ENCODE measurements at places on chromosomes 3 and 15.

DNA sequence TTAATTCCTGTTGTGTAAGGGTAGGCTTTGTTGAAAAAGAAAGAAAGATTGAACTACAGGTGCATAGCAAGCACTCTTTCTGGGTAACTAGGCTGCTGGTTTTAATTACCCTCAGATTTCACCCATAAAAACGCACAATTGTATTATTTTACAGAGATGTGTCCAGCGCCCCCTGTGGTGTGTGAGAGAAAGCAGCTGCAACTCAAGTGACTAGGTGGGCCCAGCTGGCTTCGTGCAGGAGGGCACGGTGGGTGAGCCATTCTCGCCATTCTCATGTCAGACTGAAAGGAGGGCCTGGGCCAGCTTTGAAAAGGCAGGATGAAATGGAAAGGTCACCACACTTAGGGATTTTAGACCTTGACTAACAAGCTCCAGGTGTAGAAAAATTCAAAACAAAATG, 122.6 kb downstream of the LRIG1 start:
- DNase-seq, result no peak

DNA sequence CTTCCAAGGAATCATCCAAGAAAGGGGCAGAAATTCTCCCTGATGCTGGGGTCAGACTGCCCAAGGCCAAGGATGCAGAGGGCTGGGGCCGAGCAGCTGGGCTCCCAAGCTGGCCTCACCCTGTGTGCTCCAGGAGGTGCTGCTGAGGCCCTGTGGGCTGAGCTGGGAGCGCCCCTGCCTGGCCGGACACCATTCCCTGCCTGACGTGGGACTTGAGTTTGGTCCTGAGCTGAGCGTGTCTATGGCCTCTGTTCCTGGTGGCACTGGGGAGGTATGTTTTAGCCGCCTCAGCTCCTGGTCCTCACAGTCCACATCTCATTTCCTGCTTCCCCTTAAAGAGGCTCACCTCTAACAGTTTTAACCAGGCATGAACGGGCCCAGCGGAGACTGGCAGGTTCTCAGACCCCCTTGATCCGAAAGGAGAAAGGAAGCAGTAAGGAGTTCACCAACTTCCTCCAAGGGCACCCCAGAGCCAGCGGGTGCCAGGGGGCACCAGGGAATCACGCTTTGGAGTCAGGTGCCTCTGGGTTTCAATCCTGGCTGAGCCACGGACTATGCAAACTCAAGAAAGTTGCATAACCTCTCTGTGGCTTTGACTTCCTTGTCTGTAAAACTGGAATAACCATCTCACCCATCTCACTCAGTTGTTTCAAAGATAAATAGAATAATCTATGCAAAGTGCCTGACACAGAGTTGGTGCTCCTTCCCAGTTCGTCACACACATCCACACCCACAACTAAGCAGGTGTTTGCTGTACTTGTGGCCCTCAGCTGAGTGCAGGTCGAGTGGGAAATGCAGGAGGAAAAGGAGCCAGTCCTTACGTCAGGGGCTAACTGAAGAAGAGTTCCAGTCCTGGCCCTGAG, 48.6 kb downstream of the SLC12A8 start:
- DNase-seq, result no peak

DNA sequence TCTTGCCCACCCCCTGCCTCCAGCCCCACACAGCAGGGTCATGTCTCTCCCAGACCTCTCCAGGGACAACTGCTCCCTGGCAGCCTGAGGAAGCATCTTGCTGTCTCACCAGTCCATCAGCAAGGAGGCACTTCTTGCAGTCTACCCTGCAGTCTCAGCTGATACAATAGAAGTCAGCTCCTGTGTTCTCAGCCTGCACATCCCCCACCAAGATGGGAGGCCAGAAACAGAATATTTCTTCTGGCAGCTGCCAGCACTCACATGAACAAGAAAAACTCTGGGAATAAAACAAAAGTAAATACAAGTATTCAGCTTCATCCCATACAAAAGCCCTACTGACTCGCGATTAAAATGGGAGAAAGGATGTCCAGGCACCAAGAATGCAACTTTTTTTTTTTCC, 457.4 kb upstream of the PROK2 start:
- DNase-seq, result no peak

DNA sequence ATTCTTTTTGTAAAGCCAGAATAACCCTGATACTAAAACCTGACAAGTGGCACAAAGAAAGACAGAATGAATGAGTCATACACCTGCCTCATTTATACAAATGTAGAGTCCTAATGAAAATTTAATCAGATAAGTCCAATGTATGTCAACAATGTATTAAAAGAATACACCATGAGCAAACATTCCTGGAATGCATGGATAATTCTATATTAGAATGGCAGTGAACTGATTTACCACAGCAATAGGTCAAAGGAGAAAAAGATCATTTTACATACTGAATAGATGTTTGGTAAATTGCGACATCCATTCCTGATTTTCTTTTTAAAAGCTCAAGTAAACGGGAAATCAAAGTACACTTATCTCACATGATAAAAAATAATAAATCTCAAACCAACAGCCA, 11.2 kb upstream of the LOXL1 start:
- DNase-seq, result no peak

GRCh38 chr3:5198986-5199731, 11.7 kb downstream of the EDEM1 start:
- no peak for DNase-seq

All from activated T-cell treated with anti-CD3 and anti-CD28 coated beads, Interleukin-2, amount 50 U/mL, for 24 hours (primary cell).